ENCODE measurements at places on chromosomes 5 and 9. TPM values are rescaled to one million over a fixed set of nuclear protein-coding genes. Genes with fewer than 3 reads are reported as not detected.

The SEMA6A gene
- total RNA-seq, result 7.9 TPM

The NTRK2 gene
- total RNA-seq, result 0.38 TPM

The STOML2 gene
- 64.3 TPM for total RNA-seq

The CDX1 gene
- 0.15 TPM for total RNA-seq

The CSF1R gene
- 15.2 TPM for total RNA-seq

The FAM221B gene
- not detected for total RNA-seq

The MAP1B gene
- total RNA-seq, result 3.4 TPM

The COL27A1 gene
- 51.0 TPM for total RNA-seq

The IFNE gene
- not detected for total RNA-seq

The CBY3 gene
- total RNA-seq, result not detected

The IFNA2 gene
- total RNA-seq, result not detected

The TERT gene
- total RNA-seq, result 0.10 TPM

The LRRC70 gene
- total RNA-seq, result 0.30 TPM

The ROR2 gene
- 0.15 TPM for total RNA-seq

The CARD6 gene
- 2.4 TPM for total RNA-seq

The AIF1L gene
- 0.83 TPM for total RNA-seq

The FRMPD1 gene
- 0.88 TPM for total RNA-seq

The PCDHA13 gene
- total RNA-seq, result 0.28 TPM

The ANKRD31 gene
- total RNA-seq, result not detected

Data from left lobe of liver (tissue), 2 donors.